ENCODE measurements at places on chromosomes 12 and 14. TPM values are rescaled to one million over a fixed set of nuclear protein-coding genes. Genes with fewer than 3 reads are reported as not detected.

CISTR gene
- not detected for total RNA-seq

KLRC3 gene
- total RNA-seq: not detected

NR2C1 gene
- 49.7 TPM for total RNA-seq

BCAT1 gene
- total RNA-seq: 7.3 TPM

NRDE2 gene
- 23.2 TPM for total RNA-seq

TOMM20L gene
- not detected for total RNA-seq

KLHDC2 gene
- total RNA-seq: 31.5 TPM

TAS2R7 gene
- not detected for total RNA-seq

WNT1 gene
- 0.17 TPM for total RNA-seq

GARIN6 gene
- not detected for total RNA-seq

RAD9B gene
- total RNA-seq: 0.87 TPM

DDN gene
- total RNA-seq: 0.17 TPM

TTC9 gene
- total RNA-seq: 16.7 TPM

B3GNT4 gene
- 0.50 TPM for total RNA-seq

DNA sequence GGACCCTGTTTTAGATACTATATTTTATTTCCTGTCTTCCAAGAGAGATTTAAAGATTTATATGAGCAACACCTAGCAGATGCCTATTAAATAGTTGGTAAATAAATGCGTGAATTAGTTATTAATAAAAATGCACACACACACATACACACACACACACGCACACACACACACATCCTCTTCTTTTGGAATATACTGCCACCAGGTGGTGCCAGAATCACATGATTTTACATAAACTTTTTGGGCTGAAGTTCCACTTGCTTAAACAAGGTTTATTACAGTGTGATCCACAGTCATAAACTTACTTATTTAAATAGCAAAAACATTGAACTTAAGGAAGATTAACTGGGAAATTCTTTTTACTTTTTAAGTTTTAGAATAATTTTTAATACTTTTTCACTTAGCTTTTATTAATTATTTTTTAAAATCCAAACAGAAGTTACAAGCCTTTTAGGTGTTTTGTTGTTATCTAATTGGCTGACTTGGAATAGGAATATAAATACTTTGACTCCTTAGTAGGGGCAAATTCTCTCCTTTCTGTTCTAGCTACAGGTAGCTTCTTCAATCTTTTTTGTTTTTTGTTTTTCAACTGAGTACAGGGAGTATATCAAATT, 17.5 kb downstream of the RAD51B start:
- no peaks in the 10 kb centered on the region for H3K4me1 ChIP-seq
- peak; percentile 71 for DNase-seq
- H3K4me3 ChIP-seq: no peak overlapping the region
- H3K36me3 ChIP-seq: peaks cover 9% of the 10 kb centered on the region

DNA sequence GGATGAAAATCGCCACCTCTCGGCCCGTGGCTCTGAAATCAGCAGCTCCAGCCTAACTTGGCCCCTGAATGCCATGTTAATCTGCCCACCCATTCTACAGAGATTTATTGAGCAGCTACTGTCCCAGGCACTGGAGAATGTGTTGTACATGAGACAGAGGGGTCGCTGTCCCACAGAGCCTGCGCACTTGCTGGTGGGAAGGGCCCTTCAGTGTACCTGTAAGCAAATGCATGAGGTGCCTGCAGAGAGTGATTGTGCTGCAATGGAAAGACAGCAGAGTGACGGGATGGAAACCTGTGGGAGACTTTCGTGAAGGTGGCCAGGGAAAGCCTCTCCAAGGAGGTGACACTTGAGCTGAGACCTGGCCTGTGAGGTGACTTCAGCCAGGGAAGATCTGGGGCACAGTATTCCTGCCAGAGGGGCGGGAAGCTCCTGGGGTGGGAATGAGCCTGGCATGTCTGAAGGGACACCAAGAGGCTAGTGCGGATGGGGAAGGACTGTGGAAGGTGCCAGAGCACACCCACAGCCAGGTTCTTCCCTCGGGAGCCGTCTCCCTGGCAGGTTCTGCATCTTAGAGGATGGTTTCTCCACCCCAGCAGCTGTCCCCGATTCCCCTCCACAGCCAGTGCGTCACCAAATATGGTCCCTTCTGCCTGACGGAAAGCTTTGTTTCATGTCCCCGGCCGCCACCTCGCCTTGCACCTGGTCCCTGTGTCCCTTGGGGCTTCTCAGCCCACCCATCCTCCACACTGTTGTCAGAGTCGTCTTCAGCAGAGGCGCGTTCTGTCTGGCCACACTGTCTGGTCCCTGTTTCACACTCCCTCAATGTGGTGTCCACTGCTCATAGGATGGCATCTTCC, 8.7 kb downstream of the SMIM41 start:
- H3K4me3 ChIP-seq: no peak overlapping the region
- no peak overlapping the region for H3K27ac ChIP-seq
- peaks cover 52% of the 10 kb centered on the region for H3K27me3 ChIP-seq
- H3K4me1 ChIP-seq: peaks cover 6% of the 10 kb centered on the region
- no peak for DNase-seq

GRCh38 chr12:45621703-45622102, 107.8 kb upstream of the ARID2 start:
- H3K36me3 ChIP-seq: no peaks in the 10 kb centered on the region
- no peak for DNase-seq
- peaks cover 21% of the 10 kb centered on the region for H3K27me3 ChIP-seq
- H3K4me3 ChIP-seq: no peak overlapping the region
- H3K27ac ChIP-seq: no peak overlapping the region
- H3K4me1 ChIP-seq: no peaks in the 10 kb centered on the region

DNA sequence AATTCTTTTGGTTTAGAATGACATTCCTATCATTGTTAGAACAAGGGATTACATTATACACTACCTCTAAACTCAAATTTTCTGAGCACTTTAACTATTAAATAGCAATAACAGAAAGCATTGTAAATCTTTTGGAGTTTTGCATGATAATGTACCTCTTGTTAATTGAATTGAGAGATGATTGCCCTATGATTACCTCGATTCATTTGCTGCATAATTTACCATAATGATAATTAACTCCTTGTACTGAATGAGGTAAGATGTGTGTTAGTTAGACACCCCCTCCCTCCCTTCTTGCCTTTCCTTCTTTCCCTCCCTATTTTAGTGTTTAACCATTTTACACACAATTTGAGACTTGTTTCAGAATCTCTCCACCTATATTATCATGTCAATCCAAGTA, 469.2 kb downstream of the DIO2 start:
- H3K4me1 ChIP-seq: no peaks in the 10 kb centered on the region
- H3K27ac ChIP-seq: no peak overlapping the region
- DNase-seq: no peak
- no peaks in the 10 kb centered on the region for H3K36me3 ChIP-seq
- no peak overlapping the region for H3K4me3 ChIP-seq
- no peaks in the 10 kb centered on the region for H3K27me3 ChIP-seq

DNA sequence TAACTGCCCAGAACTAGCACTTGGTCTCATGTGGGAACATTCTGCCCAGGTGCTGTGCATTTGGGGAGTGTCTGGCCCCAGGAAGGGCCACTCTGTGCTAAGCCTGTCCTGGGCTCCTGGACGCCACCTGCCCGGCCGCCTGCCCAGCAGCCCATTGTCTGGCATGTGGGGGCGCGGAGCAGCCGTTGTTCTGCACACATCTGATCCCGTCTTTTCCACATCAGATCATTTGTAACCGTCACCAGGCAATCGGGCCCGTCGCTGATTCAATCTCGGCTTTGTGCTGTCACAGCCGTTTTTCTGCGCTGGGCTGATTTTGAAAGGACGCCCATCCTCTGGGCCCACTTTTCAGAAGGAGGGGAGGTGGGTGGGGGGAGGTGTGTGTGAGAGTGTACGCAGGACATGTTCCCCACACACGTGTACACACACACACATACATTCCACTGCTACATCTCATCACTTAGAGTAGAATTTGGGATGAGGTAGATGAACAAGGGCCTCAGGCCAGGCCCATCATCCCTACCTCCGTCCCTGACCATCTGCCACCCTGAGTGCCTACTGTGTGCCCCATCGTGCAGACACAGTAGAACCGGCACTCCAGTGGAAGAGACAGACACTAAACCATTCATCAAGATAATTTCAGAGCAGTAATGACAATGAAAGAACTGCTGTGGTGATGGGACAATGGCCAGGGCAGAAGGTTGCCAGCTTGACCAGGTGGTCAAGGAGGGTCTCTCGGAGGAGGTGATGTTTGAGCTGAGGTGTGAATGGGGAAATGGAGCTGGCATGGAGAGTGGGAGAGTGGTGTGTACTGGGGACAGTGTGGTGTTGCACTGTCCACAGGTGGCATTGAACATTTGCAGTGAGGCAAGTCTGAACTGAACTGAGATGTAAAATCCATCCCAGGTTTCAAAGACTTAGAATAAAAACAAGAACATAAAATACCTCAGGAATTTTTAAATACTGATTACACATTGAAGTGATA, 19.0 kb downstream of the FAM222A start:
- no peak overlapping the region for H3K4me3 ChIP-seq
- no peaks in the 10 kb centered on the region for H3K36me3 ChIP-seq
- no peak for DNase-seq
- H3K4me1 ChIP-seq: no peaks in the 10 kb centered on the region
- H3K27ac ChIP-seq: no peak overlapping the region

DNA sequence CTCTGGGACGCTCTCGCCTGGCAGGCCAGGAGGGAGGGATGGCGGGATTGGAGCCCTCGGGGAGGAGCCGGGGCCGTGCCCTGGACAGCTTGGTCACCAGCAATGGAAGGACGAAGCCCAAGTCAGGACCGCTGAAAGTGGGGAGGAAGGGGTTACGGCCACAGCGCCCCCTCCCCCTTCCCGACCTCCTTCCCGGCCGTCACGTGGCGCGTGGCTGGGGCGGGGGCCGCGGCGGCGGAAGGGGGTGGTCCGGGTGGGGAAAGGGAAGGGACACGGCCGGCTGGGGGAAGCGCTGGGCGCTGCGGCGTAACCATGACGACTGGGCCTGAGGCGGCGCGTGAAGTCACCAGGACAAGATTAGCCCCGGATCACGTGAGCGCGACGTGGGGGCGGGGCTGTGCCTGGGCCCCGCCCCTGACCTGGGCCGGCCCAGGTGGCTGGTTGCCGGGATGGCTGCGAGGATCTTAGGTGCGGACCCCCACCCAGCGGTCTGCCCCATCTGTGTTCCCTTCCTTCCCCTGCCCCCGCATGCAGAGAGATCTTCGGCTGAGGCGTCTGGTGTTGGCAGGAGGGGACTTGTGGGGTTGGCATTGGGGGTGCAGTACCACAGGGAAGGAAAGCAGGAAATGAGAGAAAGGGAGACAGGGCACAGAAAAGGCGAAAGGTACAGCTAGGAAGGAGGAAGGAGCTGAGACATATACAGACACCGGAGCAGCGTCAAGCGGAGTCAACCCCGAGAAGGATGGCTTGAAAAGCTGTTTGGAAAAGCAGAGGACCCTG, 6.2 kb downstream of the MAP3K12 start:
- H3K36me3 ChIP-seq: no peaks in the 10 kb centered on the region
- H3K27ac ChIP-seq: peak overlapping the region; percentile 67
- peaks cover 36% of the 10 kb centered on the region for H3K4me1 ChIP-seq
